NCI-H187 (cell line): ENCODE measurements at places on chromosomes 7 and 10.

GRCh38 chr7:148763622-148764021 is 64.9 kb downstream of the CUL1 start:
- DNase-seq, result no peak

- no peak for DNase-seq
Measured at GRCh38 chr10:132493756-132494290, 43.8 kb upstream of the INPP5A start.

- no peak for DNase-seq
Measured at GRCh38 chr10:1635340-1635739, 102.0 kb downstream of the ADARB2 start.

DNA sequence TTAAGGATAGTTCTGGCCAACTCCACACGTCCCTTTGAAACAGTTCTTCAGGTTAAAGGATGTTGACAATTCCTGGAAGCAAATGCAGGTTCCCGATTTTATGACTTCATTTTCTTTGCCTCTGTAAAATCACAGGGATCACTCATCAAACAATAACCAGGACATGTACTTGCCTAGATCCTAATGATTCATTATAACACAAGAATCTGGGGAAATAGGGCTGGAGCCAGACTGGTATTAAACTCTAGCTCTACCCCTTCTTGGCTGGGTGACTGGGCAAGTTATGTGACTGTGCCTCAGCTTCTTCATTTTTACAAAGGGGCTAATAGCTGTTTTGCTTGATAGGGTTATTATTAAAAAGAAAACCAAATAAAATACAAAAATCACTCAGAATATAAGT is 56.0 kb upstream of the KCND2 start:
- DNase-seq, result no peak

DNA sequence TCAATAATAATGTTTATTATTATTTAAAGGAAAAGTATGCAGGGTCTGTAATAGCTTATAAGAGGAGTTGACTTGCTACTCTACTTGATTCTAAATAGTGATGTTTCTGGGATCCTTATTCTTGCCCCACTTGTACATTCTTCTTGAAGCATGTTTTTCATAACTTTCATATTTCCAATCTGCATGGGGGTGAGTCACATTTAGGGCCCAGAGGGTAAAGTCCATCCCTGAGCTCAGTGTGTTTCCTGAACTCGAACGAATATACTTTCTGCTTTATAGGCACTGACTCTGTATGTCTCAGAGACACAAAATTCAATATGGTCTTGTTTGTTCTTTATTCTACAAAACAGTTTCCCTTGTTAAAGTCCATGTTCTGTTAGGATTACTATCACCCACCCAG is 61.0 kb upstream of the SMIM30 start:
- DNase-seq, result no peak

GRCh38 chr7:155729847-155730246 is 82.4 kb downstream of the SHH start:
- DNase-seq, result no peak

DNA sequence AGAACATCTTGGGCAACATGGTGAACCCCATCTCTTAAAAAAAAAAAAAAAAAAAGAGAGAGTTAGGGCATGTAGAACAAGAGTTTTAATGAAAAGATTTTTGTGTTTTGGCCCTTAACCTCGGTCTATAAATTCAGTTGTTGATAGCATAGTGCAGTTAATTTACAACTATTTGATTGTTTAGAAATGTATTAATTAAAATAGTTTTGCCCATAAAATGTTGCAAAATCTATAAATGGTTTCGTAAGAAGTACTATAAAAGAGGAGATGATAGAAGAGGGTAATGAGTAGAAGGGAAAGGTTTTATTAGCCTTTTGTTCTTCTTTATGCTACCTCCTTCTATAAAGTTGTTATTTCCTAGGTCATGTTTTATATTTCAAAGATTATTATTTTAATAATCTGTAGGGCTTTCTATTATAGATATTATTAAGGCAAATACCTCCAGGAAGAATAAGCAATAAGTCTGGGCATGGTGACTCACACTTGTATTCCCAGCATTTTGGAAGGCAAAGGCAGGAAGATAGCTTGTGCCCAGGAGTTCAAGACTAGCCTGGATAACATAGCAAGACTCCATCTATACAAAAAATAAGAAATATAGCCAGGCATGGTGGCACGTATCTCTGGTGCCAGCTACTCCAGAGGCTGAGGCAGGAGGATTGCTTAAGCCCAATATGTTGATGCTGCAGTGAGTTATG is 73.3 kb downstream of the MCU start:
- DNase-seq, result no peak

- no peak for DNase-seq
Measured at GRCh38 chr7:31710171-31710570, 23.2 kb downstream of the PPP1R17 start.
